Panc1 (cell line): ENCODE measurements at places on chromosomes 11 and 22. TPM values are rescaled to one million over a fixed set of nuclear protein-coding genes. Genes with fewer than 3 reads are reported as not detected.
A peak's percentile ranks its signal among the peaks of the same experiment; 100 is the strongest.

GRCh38 chr11:112882494-112883381, 78.5 kb upstream of the NCAM1 start:
- no peak for DNase-seq

DNA sequence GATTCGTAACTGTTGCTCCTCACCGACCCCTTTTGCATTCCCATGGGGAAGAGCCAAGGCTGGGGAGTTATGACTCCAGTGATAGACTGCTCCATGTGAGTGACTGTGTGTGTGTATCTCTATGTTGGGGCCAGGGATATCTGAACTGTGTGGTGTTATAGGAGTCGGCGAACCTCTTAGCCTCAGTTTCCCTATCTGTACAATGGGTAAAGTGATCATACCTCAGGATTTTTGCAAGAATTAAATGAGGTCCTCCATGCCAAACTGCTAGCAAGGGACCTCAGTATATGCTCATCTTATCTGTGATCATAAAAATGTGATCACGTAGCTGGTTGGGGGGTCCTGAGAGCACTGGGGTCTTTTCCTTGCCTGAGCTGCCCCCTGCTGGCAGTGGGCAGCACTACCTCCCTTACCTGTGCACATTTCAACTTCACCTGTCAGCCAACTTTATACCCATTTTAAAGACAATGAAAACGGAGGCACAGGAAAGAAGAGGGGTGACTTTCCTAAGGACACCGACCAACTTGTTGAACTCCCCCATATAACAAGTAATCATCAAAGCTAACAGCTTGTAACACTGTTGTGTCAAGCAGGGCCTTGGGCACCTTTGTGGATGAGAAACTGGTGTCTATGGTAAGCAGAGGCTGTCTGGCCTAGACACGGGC, 1.4 kb upstream of the DPP3 start:
- peak; percentile 45 for DNase-seq

- DNase-seq, result no peak
These were observed 47.6 kb downstream of the ST3GAL4 start for GRCh38 chr11:126403022-126403581.

DNA sequence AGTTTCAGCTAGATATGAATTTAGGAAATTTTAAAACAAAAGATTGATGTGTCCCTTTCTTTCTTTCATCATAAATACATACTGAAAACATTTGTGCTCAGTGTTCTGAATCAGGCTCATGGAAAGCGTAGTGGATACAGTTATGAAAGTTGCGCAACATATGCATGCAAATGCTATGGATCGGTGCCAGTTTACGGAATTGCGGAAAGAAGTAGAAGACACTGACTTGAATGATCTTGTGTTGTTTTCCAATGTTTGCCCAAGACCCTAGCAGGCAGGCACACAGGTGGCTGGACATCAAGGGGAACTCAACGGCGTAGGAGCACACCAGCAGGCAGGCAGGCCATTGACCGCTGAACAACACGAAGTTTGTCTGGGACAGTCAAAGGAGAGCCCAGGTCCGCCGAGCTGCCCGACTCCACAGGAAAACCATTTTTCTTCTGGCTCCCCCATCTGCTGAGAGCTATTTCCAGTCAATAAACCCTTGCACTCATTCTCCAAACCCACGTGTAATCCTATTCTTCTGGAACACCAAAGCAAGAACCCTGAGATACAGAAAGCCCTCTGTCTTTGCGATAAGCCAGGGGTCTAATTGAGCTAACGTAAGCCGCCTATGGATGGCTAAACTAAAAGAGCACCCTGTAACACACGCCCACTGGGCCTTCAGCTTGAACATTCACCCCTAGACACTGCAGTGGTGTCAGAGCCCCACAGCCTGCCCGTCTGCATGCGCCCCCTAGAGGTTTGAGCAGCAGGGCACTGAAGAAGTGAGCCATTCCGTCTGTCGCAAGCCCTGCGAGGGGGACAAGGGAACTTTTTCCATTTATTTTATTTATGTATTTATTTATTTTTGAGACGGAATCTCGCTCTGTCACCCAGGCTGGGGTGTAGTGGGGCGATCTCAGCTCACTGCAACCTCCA, 7.4 kb upstream of the BIRC3 start:
- no peak for DNase-seq

DNA sequence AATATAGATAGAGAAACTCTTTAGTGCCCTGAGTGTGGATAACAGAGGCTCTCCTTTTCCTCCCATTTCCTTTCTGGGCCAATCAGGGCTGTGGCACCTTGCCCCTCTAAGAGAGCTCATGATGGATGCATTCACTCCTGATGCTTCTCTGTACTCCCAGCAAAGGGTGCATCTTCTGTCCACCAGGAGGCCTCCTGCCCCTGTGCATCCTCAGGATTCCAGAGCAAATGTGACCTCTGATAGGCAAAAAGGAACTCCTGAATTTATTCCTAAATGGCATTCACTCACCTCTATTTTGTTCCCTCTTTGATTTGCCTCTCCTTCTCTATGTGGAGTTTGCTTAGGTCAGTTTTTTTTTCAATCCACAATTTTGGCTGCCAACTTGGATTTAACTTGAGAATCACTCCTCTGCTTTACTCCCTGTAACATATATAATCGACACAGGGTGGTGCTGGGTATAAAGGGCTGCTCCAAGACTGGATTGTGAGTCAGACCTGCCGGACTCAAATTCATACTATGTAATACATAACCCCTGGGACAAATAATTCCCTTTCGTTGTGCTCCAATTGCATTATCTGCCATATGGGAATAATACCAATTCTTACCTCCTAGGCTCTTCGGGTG, 1.1 kb upstream of the MRGPRX4 start:
- peak; percentile 15 for DNase-seq

- DNase-seq, result no peak
These were observed 131.1 kb downstream of the DBX1 start for GRCh38 chr11:20029193-20029592.

DNA sequence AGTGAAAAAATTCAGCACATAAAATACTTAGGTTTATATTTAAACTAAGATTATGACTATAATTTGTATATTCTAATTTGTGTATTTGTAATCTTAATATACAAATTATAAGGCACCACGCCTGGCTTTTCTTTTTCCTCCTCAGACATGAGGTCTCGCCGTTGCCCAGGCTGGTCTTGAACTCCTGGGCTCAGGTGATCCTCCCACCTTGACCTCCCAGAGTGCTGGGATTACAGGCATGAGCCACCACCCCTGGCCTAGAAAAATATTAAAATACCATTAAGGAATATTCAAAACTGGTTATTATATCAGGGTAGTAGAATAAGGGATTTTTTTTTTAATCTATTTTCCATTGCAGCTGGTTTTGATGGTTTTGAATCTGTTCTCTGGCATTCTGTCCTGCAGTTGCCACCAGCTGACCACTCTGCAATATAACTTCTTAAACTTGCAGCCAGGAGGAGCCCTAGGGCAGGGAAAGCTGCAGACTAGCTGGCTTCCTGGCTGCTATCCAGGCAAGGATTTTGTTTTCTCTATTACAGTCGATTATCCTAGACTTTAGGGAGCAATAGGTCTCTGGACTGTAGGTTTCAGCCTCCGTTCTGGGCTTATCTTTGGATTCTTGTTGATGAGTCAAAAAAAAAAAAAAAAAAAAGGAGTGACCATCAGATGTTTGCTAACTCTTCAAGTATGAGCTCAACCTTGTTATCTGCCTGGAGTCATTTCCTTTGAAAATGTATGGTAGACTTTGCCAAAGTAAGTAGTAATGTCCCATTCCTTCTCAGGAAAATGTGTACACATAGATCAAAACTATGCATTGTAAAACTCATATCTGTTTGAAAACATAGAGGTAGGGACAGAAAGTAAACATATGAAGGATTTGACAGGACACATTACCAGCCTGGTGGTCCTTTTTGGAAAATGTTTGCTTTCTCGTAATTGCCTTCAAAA, 13.2 kb downstream of the POLA2 start:
- DNase-seq, result no peak

DNA sequence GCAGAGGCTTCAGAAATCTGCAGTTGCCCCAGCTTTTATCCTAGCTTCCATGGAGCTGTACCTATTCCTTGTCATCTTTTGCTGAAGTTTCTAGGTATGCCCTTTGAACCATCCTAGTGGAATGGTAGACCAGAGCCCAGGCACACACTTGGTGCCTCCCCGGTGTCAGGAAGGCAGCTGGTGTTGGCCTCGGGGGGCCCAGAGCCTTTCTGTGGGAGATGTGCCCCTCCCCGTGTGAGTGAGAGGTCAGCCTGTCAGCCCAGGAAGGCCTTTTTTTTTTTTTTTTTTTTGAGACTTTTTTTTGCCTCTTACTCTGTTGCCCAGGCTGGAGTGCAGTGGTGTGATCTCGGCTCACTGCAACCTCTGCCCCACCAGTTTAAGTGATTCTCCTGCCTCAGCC, 58.4 kb downstream of the MED15 start:
- no peak for DNase-seq

DNA sequence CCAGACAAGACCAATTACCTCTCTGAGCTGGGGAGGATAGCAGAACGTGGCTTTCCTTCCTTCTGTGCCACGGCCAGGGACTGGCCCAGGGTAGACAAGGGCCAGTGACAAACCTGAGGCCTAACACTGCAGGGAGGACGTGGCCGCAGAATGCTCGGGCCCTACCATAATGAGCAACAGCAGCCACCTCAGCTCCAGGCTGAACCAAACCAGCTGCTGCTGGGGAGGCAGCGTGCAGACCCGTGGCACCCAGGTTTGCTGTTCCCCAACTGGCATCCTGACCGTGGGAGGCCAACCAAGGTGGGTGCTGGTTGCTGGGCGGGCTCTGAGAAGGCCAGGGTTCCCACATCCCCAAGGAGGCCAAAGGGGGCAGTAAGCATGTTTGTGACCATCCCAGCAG, 83.0 kb downstream of the MORC2 start:
- DNase-seq, result no peak

- DNase-seq, result no peak
These were observed 34.6 kb upstream of the MN1 start for GRCh38 chr22:27836181-27836580.

- no peak for DNase-seq
These were observed 31.7 kb upstream of the GRAMD4 start for GRCh38 chr22:46588279-46589140.

GRCh38 chr11:128900468-128900867, 9.3 kb downstream of the KCNJ5 start:
- DNase-seq, result no peak

- no peak for DNase-seq
These were observed 81.5 kb upstream of the BID start for GRCh38 chr22:17855572-17856290.

The OR51L1 gene
- not detected for total RNA-seq

The UCP3 gene
- total RNA-seq, result 0.46 TPM

The C22orf31 gene
- total RNA-seq, result not detected

The FTH1 gene
- 2,322 TPM for total RNA-seq
